ENCODE measurements at places on chromosomes 7 and 10. TPM values are rescaled to one million over a fixed set of nuclear protein-coding genes. Genes with fewer than 3 reads are reported as not detected.

The SRRM3 gene
- 0.26 TPM for total RNA-seq

The ADIRF gene
- 116 TPM for total RNA-seq

The RBP4 gene
- 0.59 TPM for total RNA-seq

The LDB3 gene
- 0.96 TPM for total RNA-seq

The UPK3B gene
- 0.46 TPM for total RNA-seq

The SYNPO2L gene
- total RNA-seq: not detected

Measured in smooth muscle cell of the pulmonary artery (primary cell).